Midbrain (tissue), 1 donor: ENCODE measurements at places on chromosomes 3 and 15.

- no peak for DNase-seq
Measured at GRCh38 chr3:32820971-32821685, 3.3 kb downstream of the TRIM71 start.

DNA sequence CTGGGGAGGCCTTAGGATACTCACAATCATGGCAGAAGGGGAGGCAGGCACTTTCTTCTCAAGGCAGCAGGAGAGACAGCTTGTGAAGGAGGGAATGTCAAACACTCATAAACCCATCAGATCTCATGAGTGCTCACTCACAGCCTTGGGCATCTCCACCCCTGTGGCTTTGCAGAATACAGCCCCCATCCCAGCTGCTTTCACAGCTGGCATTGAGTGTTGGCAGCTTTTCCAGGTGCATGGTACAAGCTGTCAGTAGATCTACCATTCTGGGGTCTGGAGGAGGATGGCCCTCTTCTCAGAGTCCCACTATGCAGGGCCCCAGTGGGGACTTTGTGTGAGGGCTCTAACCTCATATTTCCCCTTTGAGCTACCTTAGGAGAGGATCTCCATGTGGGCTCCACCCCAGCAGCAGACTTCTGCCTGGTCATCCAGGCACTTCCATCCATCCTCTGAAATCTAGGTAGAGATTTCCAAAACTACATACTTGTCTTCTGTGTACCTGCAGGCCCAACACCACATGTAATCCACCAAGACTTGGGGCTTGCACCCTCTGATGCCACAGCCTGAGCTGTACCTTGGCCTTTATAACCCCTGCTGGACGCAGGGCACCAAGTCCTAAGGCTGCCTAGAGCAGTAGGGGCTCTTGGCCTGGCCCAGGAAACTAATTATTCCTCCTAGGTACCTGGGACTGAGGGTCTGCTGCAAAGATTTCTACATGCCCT lies 404.2 kb upstream of the EPHA6 start:
- no peak for DNase-seq

DNA sequence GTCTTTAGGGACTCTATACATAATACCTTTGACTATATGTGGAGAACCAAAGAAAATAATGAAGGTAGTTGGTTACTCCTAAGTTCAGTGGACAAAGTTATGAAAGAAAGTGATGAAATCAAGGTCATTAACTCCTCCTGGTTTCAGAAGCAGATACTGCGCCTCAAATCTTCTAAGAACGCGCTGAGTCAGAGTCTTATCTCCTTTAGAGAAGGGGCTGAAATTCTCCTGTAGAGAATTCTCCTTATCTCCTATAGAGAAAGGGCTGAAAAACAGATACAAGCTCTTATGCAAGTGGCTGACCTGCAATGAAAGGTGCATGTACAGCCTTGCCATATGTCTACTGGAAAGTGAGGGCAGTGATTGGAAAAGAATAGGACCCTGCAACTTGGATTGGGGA lies 824.2 kb downstream of the NSUN3 start:
- DNase-seq = no peak

- DNase-seq = no peak
Measured at GRCh38 chr15:96538491-96538890, 208.0 kb downstream of the NR2F2 start.

DNA sequence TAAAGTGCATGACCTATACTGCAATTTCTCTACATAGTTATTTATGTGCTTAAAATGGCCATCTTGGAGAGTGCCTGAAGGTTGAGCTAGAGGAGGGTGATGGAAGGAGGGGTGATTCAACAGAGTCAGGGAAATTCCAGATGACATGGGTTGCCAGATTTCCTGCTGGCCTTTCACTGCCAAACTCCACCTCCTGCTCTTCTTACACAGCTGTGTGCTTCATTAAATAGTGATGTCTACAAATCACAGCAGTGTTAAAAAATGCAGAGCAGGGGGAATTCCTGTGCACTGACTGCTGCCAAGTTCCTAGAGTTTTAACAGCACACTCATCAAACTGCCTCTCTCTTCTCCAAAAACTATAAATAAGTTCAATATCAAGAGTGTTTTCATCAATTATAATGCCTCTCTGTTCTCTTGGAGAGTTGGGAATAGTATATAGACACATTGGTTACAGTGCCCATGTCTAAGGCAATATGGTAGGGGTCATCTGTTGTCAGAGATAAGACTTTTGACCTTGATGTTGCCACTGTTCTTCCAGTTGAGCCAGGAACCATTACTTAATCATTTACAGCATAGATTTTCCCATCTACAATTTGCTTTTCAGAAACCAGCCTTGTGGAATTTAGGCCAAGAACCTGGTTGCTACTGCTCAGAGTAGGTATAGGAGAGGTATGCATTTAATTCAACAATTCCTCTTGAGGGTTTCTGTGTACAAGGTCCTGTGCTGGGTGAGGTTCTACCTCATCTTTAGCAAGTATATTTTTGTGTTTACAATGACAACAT lies 79.6 kb downstream of the TP63 start:
- DNase-seq = no peak

DNA sequence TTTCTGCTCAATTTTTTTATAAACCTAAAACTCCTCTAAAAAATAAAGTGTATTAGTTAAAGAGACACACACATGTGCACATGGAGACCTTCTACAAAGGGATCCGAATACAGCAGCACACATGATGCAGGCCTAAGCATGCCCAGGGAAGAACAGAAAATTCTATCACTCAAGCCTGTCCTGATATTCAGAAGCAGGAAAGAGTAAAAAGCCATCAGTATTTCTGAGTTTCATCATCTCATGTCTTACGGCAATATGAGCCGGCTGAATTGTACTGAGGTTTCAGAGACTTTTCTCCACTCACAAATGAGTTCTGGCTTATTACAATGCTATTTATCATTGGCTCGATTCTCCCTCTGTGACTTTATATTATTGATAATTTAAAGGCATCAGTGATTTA lies 97.5 kb downstream of the CADPS start:
- DNase-seq = no peak

GRCh38 chr3:180705619-180706018 lies 26.3 kb upstream of the CCDC39 start:
- no peak for DNase-seq

DNA sequence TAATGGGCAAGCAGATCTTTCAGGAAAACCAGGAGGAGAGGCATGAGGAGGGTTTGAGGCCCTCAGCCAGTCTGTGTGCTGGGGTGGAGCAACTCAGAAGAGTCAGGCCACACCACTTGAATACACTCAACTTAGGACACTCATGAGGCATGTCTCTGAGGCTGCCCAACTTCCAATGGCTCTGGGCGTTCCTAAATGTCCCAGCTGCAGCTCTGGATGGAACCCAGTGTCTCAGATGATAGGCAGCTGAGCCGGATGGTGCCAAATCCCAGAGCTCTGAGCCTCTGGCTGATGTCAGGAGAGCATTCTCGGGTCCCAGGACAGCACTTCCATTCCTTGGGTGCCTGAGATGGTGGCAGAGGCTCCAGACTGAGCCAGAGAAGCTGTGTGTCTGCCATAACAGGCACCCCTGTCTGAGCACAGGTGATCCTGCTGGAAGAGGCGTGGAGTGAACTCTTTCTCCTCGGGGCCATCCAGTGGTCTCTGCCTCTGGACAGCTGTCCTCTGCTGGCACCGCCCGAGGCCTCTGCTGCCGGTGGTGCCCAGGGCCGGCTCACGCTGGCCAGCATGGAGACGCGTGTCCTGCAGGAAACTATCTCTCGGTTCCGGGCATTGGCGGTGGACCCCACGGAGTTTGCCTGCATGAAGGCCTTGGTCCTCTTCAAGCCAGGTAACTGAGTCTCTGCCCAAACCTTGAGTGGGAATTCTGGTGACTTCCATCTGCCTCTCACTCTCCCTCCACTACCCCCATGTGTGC lies 2.8 kb downstream of the NR2E3 start:
- DNase-seq = no peak
